ENCODE measurements at places on chromosomes 6 and 20. TPM values are rescaled to one million over a fixed set of nuclear protein-coding genes. Genes with fewer than 3 reads are reported as not detected.

- DNase-seq, result peak; percentile 21
Observed at GRCh38 chr6:135182071-135183001, 1.2 kb downstream of the MYB start.

- DNase-seq, result no peak
Observed at GRCh38 chr6:39494998-39495397, 172.5 kb upstream of the KCNK16 start.

- DNase-seq, result no peak
Observed at GRCh38 chr6:38443352-38444144, 196.2 kb downstream of the BTBD9 start.

GRCh38 chr20:52447225-52447551, 255.6 kb upstream of the ZFP64 start:
- DNase-seq, result no peak

DNA sequence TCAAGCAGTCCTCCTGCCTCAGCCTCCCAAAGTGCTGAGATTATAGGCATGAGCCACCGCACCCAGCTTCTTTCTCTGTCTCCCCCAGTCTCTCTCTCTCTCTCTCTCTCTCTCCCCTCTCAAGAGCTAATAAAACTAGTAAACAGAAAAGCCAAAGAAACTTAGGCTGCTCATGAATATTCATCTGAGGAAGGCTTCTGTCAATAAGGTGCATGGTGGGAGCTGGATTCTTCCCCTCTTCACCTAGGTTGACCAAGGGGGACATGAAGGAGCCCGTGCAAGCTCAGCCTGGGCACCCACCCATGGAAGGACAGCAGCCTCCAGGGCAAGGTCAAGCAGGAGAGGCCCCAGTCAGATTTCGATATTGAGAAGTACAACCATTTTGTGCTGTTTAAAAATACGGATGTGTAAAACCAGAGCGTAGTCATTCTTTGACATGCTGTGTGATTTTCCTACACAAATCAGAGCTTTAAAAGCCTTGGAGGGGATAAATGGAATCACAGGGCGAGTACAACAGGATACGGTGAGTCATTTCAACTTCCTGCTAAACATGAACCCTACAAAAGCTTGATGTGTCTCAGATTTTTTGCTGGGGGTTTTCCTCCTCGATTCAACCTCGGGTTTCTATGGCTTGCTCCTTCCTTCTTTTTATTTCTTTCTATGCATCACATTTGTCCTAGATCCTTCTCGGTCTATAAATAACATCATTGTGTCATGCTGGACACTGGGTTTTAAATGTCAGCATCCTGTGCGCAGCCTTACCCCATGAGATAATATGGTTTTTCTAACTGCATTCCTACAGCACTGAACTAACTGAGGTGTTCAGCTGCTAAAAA, 368.9 kb upstream of the JARID2 start:
- DNase-seq, result no peak

- DNase-seq, result no peak
Observed at GRCh38 chr6:10595731-10596664, 74.8 kb downstream of the GCNT2 start.

- no peak for DNase-seq
Observed at GRCh38 chr6:118735320-118735719, 83.9 kb upstream of the CEP85L start.

DNA sequence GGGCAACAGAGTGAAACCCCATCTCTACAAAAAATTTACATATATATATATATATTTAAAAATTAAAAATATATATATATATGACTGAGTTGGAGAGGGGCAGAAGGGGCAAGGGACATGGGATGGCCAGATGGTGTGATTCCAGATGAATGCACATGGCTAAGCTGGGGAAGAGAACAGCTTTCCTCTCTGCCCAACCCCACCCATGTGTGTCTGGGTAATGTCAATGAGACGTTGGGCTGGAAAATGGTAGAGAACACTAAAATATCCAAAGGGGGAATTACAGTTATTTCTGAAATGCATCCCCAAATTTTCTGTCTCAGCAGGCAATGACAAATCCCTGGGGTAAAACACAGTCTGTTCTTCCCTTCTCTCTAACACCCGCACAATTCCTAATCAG, 31.2 kb upstream of the CCND3 start:
- no peak for DNase-seq

DNA sequence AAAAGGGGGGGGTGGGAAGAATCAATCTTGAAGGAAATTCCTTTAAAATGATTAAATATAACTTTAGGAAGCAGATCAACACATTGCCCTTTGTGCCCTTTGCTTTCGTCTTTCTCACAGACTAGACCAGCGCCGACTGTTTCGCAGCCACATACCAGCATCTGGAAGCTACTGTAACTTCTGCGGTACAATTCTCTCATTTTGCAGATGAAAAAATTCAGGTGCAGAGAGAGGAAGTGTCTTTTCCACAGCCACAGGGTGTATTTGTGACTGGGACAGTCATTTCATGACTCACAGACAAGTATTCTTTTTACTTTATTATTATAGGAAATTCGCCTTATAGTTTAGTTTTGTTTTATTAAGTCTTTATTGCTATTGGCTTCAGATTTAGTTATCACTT, 84.2 kb downstream of the UST start:
- no peak for DNase-seq

GRCh38 chr6:143060806-143061596, at the start of gene AIG1:
Gene AIG1, plus strand, starts transcription at chr6:143060889. Its CDS starts 37 bp downstream, at chr6:143060926.
- DNase-seq, result no peak

- no peak for DNase-seq
Observed at GRCh38 chr20:11906626-11907480, 10.8 kb upstream of the BTBD3 start.

DNA sequence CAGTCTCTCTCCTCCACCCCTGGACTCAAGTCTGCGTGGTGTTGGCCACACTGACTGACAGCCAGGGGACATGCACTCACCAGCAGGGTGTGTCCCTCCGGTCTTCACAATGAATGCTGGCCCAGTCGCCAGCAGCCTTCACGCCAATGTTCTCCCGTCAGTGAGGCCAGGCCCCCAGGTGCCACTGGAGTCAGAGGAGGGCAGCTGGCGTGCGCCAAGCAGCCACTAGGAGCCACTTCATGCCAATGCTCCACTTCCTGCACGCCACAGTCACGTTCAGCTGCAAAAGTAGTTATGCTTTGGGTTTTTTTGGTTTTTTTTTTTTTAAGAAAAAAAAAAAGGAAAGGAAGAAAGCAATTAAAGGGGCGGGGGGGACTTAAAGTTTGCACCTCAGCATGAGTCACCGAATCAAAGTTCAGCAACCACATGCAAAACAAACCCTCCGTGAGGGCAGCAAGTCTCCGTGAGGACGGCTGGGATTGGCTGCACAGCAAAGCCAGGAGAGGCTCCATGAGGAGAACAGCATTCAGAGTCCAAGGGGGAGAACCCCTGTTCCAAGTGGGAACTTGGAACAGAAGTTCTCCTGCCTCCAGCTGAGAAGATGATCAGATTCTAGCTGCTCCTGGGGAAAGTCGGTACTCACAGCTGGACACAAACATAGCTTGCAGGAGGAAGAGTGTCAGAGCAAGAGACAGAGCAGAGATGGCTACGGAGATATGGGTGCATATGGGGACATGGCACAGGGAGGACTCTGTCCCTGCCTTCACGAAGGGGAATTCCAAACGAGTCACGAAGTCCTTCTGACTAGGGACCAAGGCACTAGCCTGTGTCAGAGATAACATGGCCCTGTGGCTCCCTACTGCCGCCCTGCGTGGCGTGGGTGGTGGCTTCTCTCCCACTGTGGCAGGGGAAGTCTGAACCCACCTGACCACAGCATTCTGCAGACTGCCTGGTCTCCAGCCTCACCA, at the start of gene ZC3H12D:
TSS of gene ZC3H12D (minus strand) at position 282 of the 968 bp plus-strand sequence. CDS start 10,471 bp downstream, outside the sequence.
- DNase-seq, result no peak

- no peak for DNase-seq
Observed at GRCh38 chr20:53970232-53970631, 100.2 kb downstream of the BCAS1 start.

DNA sequence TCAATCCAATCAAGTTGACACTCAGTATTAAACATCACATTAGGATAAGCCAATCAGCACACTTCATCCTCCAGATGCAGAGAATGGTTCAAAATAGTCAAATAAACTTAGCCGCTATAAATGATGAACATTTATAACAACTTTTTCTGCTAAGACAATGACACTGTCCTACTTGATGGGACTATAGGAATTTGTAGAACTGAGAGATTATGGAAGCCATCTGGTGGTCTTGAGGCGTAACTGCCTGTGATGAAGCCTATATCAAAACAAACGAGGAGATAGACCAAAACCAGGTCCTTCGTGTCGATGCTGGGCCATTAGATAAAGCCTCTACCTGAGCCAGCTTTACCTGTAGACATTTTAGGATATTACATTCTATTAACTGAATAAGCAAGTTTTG, 631.1 kb downstream of the COL12A1 start:
- no peak for DNase-seq

DNA sequence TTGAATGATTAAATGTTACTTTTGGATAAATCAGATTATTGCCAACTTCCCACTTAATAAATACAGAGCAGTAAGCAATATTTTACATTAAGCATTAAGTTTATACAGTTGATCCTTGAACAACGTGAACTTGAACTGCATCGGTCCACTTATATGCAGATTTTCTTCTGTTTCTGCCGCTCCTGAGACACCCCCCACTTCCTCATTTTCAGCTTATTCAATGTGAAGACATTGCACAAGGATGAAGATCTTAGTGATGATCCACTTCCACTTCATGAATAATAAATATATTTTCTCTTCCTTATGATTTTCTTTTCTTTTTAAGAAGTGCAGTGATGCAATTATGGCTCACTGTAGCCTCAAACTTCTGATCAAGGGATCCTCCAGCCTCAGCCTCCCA, 167.2 kb downstream of the LINC00237 start:
- DNase-seq, result no peak

DNA sequence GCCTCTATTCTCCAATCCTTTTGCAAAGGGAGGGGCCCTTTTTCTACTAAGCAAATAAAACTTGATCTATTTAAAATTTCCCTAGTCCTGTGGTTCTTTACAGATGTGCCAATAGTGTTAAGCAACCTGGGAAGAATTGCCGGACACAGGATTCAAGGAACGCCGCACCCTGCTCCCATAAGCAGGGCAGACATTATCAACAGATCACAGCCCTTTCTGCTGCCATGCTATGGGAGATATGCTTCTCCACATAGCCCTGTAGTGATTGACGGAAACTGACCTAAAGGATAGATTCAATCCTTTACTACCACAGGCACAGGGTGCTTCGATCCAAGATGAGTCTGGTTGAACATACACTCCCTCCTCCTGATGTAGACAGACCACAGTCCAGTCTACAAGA, 118.4 kb upstream of the TRAF3IP2 start:
- DNase-seq, result no peak

DNA sequence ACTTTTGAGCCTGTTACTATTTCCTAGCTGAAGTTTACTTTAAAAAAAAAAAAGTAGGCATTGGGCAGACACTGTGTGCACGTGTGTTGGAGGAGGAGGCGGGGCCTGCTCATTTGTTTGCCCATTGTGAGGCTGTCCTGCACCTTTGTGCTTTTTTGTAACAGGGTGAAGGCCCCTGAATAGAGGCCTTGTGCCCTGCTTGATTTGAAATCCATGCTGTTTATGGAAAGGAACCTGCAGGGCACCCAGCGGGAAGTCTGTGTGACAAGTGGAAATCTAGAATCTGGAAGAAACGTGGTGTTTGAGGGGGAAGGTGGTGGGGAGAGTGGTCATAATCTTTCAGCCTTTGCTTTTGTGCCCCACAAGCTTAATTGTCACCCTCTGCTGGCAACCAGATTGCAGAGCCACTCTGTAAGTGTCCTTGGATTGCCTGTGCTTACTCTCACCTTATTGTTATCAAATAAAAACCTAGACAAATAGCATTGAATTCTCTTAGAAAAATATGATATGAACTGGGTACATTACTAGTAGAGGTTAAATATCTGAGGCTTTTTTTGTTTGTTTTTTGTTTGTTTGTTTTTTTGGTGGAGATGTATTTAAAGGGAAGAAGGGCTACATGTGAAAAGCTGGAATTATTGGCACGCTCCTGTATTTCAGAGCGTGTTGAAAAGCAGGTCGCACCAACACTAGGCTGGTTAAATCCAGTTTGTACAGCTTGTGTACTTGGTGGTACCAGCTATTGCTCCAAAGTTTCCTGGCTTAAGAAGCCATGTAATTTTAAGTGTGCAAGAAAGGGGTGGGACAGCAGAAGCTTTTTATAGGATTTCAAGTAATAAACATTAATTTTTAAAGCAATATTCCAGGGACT, 156.3 kb downstream of the ARID1B start:
- peak; percentile 69 for DNase-seq

DNA sequence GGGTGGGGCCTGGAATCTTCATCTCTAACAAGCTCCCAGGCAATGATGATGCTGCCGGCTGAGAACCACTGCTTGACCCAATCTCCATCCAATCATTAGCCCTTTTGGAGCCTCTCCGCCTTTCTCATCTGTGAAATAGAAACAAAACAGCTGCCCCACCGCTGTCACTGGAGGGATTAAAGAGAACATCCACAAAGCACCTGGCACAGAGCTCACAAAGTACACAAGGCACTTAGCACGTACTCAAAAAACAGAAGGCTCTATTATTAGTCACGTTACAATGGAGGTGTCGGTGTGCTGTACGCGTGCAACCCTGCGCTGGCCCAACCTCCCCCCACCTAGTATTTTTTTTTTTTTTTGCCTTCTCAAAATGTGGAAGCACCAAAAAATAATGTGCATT, 213.5 kb upstream of the ARID1B start:
- DNase-seq, result no peak

Gene TRIM15
- total RNA-seq, result 0.19 TPM

Gene HCRTR2
- total RNA-seq, result not detected

Gene RAET1L
- not detected for total RNA-seq

Gene MTFR2
- total RNA-seq, result 0.32 TPM

Gene ARMH2
- not detected for total RNA-seq

Gene NTSR1
- 0.12 TPM for total RNA-seq
